ENCODE measurements at places on chromosomes 11 and 22.
A peak's percentile ranks its signal among the peaks of the same experiment; 100 is the strongest.

- no peak for DNase-seq
These were observed 45.7 kb downstream of the TXN2 start for GRCh38 chr22:36435516-36436415.

GRCh38 chr11:56196705-56197104, 20.3 kb downstream of the OR5J2 start:
- DNase-seq: no peak

- no peak for DNase-seq
These were observed 43.5 kb downstream of the CERK start for GRCh38 chr22:46694416-46695170.

DNA sequence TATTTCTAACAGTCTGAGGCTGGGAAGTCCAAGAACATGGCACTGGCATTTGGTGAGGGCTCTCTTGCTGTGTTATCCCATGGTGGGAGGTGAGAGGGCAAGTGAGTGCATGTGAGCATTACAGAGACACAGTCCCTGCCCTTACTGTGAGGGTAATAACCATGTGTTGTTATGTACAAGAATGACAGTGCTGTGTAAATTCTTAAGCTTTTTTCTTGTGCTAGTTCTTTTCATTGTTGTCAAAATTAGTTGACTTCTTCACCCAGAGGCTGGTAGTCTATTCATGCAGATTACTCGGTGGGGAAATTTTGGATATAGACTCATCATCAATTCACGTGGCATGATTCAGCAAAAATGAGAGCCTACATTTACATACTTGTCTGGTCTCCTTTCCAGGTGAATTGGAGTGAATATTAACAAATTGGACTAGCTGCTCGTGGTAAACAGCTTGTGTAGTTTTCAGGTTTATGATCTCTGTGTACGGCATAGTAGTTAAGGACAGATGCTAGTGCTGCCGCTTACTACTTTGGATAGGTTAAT, 49.3 kb downstream of the ATXN10 start:
- DNase-seq: no peak

DNA sequence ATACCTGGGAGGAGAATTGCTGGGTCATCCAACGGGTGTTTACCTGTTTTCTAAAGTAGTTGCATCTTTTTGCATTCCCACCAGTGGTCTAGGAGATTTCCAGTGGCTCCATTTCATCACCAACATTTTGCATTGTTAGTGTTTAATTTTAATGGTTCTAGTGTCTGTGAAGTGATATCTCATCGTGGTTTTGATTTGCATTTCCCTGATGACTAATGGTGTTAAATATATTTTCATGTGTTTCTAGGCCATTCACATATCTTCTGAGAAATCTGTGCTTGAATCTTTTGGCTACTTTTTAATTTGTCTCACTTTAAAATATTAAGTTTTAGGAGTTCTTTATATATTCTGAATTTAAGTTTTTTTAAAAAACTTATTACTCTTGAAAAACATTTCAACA, 439.6 kb downstream of the TMEM135 start:
- no peak for DNase-seq

GRCh38 chr11:37409124-37409523, 811.1 kb upstream of the RAG2 start:
- no peak for DNase-seq

DNA sequence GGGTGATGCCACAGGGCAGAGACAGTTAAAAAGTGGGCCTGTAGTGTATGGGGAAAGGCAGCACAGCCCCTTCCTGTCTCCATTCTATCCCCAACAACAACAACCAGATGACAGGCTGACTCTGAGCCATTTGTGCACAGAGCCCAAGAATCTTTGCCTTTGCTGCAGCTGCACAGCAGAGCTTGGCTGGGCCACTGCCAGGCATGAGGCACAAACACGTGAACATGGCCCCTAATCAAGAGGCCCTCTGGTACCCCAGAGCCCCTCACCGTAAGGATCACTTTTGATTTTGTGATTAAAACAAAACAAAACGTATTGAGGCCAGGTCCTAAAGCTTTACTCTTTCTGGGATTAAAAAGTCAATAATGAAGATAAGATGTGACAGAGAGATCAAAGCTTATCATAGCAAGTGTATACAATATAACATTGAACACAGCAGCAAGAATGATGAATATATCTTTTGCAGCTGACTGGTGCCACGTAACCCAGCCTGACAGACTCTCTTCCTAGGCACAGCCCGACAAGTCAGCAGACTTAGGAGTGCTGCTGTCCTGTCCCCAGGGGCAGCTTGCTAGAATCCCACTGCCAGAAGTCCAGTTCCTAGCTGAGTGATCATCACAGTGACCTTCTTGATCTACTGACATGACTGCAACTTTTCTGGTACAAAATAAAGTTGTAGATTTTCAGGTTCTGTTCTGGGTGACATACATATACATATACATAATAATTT, 117.8 kb downstream of the SERGEF start:
- no peak for DNase-seq

GRCh38 chr11:2363130-2363529, 14.0 kb upstream of the CD81 start:
- DNase-seq: no peak

DNA sequence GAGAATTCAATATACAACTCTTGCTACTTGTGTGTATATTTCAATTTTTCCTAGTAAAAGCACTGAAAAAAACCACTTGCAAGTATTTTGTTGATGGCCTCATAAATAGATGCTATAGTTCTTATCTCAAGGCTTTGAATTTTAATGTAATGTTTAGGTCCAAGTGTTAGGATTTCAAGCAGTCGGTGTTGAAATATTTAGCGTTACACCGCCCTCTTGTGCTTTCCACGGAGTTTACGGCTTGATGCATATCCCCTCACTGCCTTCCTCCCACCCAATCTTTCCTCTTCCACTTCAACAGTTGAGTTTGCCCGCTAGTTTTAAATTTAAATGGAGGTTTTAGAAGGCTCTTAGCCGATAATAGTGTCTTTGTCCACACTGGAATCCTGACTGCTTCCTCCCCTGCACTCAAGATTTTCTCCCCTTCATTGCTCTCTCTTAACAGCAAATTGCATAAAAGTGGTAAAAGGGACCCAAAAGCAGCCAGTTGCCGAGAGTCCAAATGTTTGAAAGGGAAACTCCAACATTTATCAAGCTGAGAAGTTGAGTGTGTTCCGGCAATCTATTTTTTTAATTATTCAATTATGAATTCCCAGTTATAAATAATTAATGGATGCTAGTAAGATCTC, 25.9 kb upstream of the HTATIP2 start:
- DNase-seq: peak; percentile 23

GRCh38 chr11:100741866-100742625, 55.0 kb downstream of the ARHGAP42 start:
- DNase-seq: no peak

GRCh38 chr11:134597452-134597851, 185.4 kb upstream of the B3GAT1 start:
- DNase-seq: no peak

- DNase-seq: peak; percentile 27
These were observed 397.8 kb downstream of the OPCML start for GRCh38 chr11:133134314-133135173.

DNA sequence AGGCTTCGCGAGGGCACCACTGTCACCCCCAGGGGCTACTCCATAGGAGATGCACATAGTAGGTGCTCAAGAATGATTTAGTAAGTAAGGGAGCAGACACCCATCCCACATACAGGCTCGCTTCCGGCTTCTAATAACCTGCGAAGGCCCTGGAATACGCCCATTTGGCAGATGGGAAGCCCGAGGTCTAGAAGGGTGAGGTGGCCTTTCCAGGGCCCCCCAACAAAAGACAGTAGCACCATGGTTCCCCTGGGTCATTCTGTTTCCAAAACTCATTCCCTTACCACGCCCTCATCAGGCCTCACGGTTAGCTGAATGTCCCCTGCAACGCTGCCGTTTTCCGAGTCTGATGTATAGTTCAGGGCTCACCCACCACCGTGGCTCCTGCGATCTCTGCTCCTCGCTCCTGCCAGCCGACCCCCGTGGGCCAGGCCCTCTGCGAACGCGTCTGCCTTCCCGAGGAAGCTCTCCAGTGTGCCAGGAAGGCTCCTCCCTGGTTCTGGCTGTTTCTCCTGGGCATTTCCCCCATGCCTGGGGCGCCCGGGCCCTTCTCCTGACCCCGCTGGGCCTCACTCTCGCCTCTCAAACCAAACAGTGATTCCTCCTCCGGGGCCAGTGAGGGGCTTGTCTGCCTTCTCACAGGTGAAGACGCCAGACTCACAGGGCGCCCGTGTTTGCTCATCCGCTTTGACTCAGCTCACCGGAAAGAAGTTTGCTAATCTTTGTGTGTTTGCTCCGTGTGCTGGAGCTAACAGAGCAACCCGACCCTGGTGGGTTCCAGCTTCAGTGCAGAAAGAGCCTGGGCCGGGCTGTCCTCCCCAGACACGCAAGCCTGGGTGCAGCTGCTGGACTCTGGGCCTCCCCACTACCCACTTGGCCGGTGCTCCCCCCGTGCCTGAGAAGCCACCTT, 86.6 kb downstream of the RTL6 start:
- DNase-seq: no peak

DNA sequence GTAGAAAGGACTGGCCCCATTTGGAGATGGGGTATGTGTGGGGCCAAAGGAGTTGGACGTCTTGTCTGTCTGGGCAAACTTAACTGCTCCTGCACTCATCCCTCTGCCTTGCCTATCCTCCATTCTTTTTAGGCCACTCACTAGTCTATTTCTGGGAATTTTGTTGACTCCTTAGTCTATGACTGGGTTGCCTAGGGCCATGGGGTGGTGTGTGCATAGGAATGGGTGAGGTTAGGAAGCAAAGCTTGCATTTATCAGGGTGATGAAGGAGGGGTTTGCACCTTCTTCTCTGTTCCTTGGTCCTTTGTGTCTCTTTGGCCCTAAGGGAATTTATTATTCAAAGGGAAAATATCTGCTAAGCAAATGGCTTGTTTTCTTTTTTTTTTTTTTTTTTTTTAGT, 80.9 kb upstream of the OR9Q1 start:
- no peak for DNase-seq

GRCh38 chr11:44532809-44533208, 32.7 kb upstream of the CD82 start:
- DNase-seq: no peak

DNA sequence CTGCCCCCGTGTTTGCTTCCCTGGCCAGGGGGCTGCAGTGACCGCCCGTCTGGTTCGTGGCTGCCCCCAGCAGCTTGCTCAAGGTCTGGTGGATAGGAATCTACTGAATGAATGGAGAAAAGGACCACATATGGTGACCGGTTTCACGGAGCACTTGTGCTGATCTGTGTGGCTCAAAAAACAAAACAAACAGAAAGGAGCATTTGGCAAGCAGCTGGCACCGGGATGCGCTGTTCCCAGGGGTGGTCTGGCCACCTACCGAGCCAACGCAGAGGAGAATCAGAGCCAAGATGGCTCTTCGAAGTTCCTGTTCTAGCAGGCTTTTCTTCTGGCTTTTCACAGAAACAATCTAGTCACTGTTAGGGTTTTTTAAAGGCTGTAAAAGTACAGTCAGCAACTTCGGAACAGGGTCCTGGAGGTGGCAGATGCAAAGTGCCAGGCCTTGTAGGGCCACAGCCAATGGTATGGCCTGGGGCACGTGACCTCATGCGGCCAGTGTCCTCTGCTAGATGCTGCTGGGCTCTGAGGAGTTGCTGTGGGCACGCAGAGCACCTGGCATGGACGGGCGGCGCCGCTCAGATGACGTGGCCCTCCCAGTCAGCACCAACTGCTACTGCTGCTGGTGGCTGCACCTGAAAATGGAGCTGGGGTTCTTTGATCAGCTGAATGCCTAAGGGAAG, 27.3 kb upstream of the PACSIN2 start:
- DNase-seq: no peak

DNA sequence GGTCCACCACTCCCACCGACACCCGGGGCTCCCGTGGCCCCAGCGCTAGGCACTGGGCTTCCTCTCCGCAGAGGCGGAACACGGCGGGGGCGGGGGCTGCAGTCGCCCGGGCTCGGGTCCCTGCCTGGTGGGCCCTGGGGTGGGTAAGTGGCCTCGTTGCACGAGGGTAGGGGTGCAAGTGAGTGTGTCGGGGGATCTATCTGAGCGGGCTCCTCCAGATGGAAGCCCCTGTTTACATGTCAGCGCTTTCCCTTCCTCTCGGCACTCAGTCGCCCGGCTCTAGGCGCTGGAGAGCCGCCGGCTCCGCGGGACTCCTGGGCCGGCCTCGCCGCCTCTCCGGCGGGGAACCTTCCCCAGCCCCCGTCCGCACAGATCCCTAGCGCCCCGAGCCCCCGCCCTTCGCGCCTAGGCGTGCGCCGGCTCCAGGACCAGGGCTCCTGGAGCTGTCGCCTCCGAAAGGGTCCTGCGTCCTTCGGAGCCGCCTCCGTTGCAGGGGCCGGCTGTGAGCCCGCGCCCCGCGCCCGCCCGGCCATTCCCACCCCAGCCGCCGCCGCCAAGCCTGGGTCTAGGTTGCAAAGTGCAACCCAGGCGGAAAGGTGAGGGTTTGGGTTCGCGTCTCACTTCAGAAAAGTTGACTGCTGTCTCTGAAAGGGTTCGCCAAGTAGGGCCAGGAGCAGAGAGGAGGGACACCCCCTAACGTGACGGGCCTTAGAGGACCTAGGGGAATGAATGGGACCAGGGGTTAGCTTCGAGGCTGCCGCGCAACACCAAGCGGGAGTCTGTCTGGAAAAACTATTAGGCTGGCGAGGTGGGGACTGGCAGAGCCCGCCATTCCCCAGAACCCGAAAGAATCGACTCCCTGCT, 978 bp downstream of the FLI1 start:
- DNase-seq: no peak

- DNase-seq: no peak
These were observed 579 bp upstream of the SLC5A4 start for GRCh38 chr22:32255726-32256125.

DNA sequence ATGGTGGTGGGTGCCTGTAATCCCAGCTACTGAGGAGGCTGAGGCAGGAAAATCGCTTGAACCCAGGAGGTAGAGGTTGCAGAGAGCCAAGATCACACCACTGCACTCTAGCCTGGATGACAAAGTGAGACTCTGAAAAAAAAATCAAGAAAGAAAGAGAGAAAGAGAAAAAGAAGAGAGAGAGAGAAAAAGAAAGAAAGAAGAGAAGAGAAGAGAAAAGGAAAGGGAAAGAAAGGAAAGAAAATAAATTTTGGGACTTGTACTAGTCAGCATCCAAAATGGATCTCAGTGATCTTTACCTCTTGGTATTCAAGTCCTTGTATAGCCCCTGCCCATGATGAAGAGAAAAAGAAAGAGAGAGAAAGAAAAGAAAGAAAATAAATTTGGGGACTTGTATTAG, 22.2 kb upstream of the PICALM start:
- no peak for DNase-seq

DNA sequence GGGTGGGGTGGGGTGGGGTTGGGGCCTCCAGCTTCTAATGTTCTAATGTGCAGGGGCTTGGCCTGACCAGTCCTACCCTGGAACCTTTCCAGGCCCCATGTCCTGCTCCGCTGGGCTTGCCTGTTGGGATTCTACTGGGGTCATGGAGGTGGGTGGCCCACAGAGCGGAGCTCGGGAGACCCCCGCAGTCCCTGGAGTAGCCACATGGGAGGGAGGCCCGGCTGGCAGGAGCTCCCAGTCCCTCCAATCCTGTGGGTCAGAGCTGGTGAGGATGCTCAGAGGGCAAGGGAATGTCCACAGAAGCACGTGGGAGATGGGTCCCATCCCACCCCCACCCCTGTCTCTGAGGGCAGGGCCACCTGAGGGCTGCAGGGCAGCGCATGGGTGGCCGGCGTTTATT, 2.9 kb downstream of the SEPTIN5 start:
- DNase-seq: no peak
